Ecto neural progenitor cell (in vitro differentiated cells): ENCODE measurements at places on chromosomes 6 and 20.

- DNase-seq: no peak
Measured at GRCh38 chr20:51906679-51907078, 104.4 kb upstream of the SALL4 start.

GRCh38 chr6:15343490-15344191 is 97.8 kb downstream of the JARID2 start:
- no peak for DNase-seq

DNA sequence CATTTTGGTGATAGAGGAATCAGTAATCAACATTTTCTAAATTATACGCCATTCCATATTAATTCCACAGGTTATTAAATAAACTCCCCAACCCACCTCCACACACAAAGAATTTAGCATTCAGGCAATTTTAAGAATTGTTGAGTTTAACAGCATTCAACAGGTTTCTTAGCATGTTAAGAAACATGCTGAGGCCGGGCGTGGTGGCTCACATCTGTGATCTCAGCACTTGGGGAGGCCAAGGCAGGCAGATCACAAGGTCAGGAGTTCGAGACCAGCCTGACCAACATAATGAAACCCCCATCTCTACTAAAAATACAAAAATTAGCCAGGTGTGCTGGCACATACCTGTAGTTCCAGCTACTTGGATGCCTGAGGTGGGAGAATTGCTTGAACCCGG is 64.0 kb upstream of the PHACTR2 start:
- no peak for DNase-seq

DNA sequence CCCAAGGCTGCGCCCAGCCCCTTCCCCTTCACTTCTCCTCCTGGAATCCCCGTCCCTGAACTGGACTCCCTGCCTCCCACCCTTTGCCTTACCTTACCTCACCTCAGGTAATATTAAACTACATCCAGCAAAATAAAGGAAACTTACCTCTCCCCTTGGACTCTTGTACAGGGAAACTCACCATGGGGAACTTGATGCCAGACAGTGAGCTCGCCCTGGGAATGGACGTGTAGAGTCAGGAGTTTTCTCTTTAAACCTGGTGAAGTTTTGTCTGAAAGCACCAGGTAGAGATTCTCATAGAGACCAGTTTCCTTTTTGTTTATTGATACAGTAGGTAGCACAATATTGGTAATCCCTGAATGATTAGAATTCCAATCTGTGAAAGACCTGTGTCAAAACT is 544 bp upstream of the HLA-C start:
- DNase-seq: no peak

DNA sequence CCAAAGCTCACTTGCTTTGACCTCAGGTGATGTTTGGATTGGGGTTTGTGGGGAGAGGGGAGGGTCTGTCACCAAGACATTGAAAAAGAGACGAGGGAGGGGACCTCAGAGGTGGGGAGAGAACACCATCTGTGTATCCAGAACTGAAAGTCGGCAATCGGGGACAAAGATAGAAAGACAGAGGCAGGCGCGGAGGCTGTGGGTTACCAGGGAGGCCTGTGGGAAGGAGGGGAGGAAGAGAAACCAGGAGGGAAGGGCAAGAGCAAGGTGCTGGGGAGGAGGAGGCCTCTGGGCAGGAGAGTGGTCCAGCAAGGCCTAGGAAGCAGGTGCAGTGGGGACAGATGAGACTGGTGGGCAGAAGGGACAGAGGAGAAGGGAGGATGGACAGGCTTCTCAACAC is 211.2 kb downstream of the CDC5L start:
- DNase-seq: no peak

DNA sequence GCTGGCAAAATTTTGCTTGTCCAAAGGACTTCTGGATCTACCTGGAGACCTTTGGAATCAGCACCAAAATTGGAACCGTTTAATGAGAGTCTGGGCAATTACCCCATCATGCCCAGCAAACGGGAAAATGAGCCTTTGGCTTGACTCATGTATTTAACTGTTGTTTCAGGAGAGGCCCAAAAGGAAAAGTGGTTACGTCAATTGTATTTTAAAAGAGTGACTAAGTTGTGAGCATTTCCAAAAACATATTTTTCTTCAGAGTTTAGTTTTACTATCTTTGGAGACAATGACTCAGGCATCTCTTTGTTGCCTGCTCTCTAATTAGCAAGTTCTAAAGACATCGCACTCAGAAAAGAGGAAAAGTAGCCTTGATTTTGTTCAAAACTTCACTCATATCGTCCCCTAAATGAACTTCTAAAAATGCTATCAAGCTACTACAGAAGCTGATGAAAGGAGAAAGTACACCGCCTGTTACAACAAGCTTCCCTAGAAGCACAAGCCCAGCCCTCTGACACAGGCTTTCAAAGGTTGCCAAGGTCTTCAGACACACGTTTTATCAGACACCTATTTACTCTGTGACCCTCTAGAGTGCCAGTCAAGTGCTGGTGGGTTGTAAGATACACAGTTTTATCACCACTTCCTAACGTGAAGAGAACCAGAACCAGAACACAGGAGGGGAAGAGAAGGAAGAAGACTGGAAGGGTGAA is 146.2 kb downstream of the TBX18 start:
- no peak for DNase-seq

DNA sequence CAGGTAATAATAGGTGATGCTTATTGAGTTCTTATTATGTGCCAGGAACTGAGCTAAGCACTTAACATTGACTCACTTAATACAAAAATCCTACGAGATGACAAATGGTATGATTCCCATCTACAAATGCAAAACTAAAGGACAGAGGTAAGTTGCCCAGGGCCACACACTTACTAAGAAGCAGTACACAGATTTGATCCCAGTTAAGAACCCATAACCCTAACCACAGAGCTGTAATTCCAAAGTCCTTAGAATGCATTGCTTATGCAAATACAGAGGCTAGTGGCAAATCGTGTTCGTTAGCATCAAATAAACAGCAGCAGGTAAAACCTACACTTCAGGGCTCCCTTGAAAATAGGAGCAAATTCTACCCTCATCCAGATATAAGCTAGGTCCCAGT is 104.0 kb downstream of the SASH1 start:
- DNase-seq: no peak

DNA sequence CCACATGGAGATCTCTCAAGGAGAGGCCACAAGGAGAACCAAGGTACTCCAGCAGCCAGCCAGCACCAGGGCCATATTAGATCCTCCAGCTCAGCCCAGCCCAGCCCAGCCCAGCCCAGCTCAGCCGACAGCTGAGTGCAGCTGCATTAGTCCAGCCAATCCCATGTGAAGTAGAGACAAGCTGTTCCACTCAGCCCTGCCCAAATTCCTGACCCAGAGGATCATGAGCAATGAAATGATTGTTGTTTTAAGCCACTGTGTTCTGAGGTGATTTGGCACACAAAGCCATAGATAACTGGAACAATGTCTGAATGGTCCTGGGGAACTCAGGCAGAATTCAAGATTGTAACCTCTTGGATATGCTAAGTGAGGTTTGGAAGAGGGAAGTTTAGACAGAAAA is 59.5 kb upstream of the BMP2 start:
- peak; percentile 54 for DNase-seq

DNA sequence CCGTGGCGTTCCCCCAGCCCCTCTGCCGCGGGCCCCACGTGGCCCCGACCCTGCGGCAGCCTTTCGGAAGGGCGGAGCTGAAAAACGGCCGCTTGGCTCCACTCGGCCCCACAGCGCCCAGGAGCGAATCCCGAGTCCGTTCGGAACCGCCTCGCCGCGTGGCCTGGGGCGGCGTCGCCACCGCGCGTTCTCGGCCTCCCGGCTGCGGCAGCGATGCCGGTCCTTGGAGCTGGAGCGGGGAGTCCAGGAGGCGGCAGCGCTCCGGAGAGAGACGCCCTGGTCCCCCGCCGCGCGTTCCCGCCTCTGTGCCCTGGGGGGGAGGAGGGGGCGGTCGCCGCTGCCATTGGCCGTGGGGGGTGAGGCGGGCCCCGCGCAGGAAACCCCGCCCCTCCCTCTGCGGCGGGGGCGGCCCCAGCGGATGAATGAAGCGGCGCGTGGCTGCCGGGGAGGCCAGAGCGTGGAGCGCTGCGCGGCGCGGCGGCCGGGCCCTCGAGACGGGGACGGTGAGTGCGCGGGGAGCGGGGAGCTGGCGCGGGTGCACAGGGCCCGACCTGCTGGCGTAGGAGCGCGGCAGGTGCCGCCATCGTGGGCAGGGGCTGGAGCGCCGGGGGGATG is at the start of gene SLCO4A1:
SLCO4A1 (plus strand) TSS at position 453 of the 615 bp plus-strand sequence. CDS start 13,952 bp downstream, outside the sequence.
- DNase-seq: peak; percentile 79

GRCh38 chr6:49543087-49543858 is 7.2 kb upstream of the C6orf141 start:
- DNase-seq: no peak

GRCh38 chr6:14897831-14898230 is 348.0 kb upstream of the JARID2 start:
- DNase-seq: no peak

GRCh38 chr6:56043761-56044160 is 168.4 kb upstream of the BMP5 start:
- no peak for DNase-seq

DNA sequence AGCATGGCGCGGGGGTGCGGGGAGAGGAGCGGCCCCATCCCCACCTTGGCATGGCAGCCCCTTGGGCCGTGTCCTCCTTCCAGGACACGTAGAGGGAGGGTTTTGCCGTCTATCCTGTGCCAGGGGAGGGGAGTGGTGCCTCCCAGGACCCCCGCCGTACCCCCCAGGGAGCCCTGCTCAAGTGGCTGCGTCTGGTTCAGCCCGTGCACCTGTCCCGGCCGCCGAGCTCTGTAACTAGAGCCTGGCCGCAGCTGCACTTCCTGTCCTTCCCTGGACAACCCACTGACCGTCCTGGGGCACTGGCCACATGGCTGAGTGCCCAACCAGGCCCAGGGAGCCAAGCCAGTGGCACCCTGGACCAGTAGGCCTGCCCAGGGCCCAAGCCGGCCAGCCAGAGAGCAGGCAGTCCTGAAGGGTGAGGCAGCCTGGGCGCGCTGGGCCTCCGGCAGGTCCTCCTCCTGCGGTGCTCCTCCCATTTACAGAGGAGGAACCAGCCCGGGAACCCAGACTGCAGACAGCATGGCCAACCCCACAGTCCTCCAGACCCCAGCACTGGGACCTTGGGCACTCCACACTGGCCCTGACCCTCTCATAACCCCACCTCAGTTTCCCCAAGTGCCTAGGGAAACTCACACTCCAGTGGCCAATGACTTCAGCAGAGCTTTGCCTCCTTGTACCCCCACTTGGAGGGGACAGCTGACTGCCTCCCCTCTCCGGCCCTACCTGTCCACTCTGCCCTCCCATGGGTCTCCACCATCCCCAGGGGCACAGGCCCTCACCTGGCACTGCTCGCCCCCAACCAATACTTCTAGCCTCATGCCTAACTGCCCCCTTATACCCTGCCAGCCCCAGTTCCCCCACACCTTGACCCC is 8.7 kb downstream of the LAMA5 start:
- no peak for DNase-seq

- no peak for DNase-seq
Measured at GRCh38 chr6:145763742-145764141, 28.4 kb upstream of the EPM2A start.

GRCh38 chr6:64590965-64591675 is 955.5 kb downstream of the PHF3 start:
- DNase-seq: no peak

DNA sequence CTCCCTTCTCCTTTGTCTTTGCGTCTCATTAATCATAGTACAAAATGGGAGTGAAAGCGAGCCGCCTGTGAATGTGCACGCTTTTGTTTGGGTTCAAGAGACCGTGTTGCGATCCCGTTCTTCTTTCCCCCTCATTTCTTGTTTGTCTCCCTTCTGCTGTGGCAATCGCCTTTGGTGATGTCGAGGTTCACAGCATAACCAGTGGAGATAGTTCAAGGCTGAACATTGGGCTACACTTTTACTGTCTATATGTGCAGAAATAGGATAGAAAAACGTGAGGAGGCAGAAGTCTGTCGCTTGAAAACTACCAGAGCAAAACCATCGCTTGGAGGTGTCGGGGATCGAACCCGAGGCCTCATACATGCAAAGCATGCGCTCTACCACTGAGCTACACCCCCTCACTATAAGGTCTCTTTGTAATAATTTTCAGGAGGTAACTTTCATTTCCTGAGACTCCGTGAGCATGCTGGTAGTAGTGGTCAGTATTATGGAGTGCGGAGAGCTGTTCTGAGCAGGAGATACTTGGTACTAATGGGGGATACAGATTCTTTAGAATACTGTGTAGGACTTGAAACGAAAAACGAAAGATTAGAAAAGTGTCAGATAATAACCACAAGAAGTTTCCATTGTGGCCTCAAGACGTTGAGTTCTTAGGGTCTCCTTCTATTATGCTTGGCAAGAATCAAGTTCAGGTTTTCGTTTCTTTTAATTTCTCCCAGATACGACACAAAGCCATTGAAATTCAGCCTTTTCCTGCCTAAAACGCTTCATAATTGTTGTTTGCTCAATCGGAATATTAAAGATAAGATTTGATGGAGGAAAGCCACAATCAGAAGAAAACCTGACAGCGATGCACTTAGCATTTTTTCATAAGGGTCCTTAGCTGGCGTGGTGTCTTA is 106.6 kb downstream of the TRIM27 start:
- DNase-seq: no peak

DNA sequence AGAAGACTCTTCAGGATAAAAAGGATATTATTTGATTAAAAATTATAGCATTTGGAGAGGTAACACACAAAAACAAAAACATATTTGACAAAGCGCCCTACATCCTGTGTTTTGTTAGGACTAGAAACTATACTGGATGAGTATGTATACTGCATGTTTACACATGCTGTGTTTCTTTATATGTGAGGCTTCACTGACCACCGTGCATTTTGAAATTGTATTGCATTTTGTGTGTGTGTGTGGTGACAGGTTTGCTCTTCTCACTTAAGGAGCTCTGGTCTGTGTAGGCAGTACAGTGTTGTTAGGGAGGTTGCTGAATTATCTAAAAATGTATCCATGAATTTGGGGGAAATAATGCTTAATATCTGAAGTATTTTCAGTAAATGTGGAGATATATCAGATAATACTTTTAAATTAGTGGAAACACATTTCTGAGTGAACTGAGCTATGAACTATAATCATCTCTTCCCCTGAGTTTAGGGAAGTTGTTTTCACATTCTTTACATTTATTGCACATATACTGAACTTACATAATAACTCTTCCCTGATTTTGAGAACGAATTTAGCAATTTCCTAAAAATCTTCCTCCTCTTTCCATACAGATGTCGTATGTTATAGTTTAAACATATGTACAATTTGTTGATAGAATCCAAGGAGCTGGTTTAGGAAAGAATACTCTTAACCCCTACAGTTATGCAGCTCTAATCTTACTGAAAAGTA is 43.3 kb downstream of the TMEM170B start:
- DNase-seq: no peak

GRCh38 chr20:51387125-51387875 is 155.2 kb downstream of the NFATC2 start:
- DNase-seq: no peak

- no peak for DNase-seq
Measured at GRCh38 chr20:7883309-7883708, 56.9 kb downstream of the HAO1 start.

- DNase-seq: no peak
Measured at GRCh38 chr6:16477367-16478149, 239.2 kb downstream of the GMPR start.

- no peak for DNase-seq
Measured at GRCh38 chr6:79065232-79065631, 12.8 kb downstream of the PHIP start.
